Left colon (tissue), 2 donors: ENCODE measurements at places on chromosomes 1 and 21. TPM values are rescaled to one million over a fixed set of nuclear protein-coding genes. Genes with fewer than 3 reads are reported as not detected.

The GNG4 gene
- total RNA-seq: 4.4 TPM

GRCh38 chr1:154741327-154741726 is 128.8 kb downstream of the KCNN3 start:
- DNase-seq: no peak

DNA sequence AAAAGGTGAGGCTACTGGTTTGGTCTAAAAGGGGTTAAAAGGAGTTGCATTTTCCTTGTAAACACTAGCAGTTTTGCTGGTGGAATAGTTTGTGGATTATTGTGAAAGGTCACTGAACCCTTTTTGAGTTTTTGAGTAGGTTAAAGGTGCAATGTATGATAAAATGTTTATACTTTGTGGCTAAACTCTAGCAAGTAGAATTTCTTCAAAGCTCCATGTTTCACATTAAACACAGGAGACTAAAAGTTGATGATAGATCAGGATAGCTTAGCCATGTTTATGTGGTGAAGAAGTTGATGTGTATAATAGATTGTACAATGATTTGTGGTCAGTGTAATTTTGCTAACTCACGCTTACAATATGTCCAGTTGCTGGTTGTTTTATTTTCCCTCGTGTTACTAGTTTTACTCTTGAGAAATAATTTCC is 13.1 kb downstream of the ZNF326 start:
- DNase-seq: no peak

The TRPM2 gene
- total RNA-seq: 3.3 TPM

- DNase-seq: no peak
Measured at GRCh38 chr1:20660847-20661206, 342 bp downstream of the DDOST start.

The KIF17 gene
- total RNA-seq: 1.6 TPM

DNA sequence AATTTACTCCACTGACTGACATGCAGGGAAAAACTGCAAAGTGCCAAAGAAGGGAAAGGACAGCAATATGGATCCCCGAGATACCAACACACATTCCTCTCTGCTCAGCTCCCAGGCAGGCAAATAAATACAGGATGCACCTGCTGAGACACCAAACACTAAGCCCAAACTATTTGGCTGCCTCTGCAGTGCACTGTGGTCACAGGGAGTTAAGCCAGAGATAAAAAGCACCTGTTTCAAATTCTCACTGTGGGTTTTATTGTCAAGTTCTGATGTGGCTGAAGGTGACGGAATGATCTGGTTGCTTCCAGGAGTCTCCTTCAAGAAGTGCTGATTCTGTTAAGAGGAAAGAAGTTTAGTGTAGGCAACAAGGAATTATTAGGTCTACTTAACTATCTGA is 17.7 kb downstream of the TEX38 start:
- no peak for DNase-seq

- peak; percentile 88 for DNase-seq
Measured at GRCh38 chr1:201405484-201405831, 6.3 kb upstream of the LAD1 start.

GRCh38 chr1:12615159-12615864 is 2.7 kb downstream of the DHRS3 start:
- DNase-seq: no peak

DNA sequence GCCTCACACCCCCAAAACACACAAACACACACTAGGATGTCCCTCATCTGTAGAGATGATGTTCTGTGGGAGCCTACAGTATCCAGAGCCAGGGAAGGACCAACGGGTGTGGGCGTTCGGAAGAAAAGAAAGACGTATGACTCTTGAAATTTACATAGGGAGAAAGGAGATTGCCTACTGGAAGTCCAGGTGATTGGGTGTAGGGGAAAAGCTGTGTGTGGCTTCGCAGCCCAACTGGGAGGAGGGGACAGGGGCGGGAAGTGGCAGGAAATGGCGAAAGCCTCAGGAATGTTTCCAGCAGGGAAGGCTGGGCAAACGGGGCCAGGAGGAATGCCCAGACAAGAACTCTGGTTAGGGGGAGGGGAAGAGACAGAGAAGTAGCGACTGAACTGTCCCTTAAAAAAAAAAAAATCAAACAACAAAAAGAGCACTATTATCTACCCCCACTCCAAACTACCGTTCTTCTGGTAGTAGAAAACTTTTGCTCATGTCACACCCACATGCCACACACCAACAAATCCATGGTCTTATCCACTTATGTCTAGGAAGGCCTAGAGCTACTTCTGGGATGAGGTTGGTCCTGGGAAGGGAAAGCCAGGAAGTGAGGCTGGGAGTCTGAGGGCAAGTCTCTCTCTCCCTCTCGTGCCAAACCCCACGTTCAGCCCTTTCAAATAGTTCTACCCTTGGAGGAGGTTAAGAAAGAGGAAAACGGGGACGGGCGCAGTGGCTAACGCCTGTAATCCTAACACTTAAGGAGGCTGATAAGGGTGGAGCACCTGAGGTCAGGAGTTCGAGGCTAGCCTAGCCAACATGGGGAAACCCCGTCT is 1.8 kb upstream of the CKS1B start:
- DNase-seq: peak; percentile 81

GRCh38 chr1:15966081-15966955 is 9.6 kb downstream of the ZBTB17 start:
- DNase-seq: no peak

GRCh38 chr1:24580756-24581155 is 24.9 kb downstream of the NCMAP start:
- no peak for DNase-seq

DNA sequence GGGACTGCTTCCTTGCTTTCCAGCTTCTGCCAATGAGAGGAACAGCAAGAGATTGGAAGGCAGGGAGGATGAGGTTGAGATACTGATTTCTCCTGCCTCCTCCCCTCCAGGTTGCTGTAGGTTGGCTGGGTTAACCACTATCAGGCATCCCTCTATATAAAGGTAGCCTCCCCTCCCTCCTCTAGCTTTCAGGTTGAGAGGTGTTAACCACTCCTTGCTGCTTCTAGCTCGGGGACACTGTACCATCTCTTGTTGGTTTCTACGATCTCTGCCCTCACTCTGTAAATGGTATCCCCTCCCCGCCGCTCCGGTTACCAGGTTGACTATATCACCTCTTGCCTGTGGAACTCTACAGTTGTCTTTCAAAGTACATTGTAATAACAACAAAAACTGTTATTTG is 16.7 kb downstream of the LPAR3 start:
- no peak for DNase-seq

The SPAG17 gene
- not detected for total RNA-seq

- DNase-seq: no peak
Measured at GRCh38 chr1:155018617-155019348, 14.8 kb downstream of the DCST2 start.

DNA sequence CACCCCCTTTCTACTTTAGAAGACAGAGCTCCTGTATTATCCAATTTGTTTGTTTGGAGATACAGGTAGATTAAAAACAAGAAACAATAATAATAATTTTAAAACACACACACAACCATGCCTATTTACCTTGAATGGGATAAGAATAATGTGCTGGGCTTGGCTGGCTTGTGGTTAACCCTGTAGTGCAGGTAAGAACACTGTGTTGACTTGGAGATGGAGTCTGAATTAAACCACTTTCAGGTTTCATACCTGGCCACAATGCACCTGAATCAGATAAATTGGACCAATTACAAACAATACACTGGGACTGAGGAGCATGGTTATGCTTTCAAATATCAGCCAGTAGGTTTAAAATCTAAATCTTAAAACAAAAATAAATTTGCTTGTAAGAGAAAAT is 60.8 kb downstream of the EYA3 start:
- no peak for DNase-seq

The OVAAL gene
- total RNA-seq: not detected

GRCh38 chr1:241639623-241640148 is 483 bp downstream of the CHML start:
- peak; percentile 39 for DNase-seq

GRCh38 chr21:31500071-31500470 is 156.0 kb upstream of the TIAM1 start:
- no peak for DNase-seq

DNA sequence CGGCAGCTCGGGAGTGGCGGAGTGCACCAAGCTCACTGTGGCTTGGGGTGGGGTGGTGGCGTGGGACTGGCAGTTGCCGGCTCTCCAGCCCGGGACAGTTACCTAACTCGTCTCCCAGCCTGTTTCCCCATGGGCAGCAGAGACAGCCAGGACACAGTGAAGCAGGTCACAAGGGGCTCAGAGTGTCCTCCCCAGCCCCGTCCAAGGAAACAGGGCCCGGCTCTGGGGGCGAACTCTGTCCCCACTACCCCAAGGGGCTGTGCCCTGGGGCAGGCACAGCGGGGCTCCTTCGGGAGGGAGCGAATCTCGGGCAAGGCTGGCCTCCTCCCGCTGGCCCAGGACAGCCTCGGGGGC is 759 bp downstream of the GPR157 start:
- DNase-seq: peak; percentile 64

GRCh38 chr1:204513117-204513716 is 3.0 kb upstream of the MDM4 start:
- no peak for DNase-seq

The PPP1R8 gene
- total RNA-seq: 31.8 TPM

- no peak for DNase-seq
Measured at GRCh38 chr1:220189750-220190347, 82.4 kb downstream of the RAB3GAP2 start.

DNA sequence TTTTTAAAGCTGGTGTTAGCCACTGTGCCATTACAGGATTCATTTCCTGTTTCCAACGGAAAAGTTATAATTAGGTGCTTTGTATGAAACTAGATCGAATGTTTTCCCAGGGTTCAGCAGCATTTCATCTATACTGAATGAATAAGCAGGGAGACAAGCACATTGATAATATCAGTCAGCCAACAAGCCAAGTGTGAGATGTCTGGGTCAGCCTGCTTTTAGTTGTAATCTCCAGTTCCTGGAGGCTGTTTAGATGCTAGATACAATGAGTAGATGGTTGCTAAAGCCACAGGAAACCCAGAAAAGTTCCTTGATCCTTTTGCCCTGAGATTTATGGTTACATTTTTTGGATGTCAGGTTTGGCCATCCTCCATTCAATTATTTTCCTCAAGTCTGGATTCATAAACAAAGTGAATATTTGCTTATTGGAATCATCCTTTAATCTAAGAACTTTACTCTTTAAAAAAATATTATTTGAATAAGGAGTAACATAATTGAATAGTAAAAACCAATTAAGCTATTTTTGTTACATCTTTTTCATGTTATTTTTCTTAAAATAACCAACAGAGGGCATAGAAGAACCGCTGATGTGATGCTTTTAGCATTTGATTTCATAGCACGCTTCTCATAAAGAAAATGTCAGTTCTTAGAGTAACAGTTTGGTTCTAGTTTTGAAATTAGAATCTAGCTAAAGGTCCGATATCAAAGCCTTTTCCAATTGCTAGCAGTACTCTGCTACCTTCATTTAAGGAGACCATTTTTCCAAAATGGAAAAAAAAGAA is 76.6 kb downstream of the HSPA13 start:
- DNase-seq: no peak

DNA sequence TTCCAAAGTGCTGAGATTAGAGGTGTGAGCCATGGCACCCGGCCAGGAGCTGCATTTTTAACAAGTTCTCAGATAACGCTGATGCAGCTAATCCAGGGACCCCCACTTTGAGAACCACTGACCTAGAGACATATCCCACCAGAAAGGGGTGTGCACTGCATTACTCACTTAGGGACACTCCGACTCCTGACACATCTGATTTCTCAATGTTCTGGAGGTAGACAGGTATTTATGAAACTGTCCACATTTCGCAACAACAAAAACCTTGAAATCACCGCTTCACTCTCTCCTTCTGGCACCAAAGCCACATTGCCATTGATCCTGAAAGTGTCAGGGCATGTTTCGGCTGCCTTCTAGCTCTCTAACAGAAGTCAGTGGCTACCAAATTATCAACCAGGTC is 23.2 kb upstream of the CAMTA1 start:
- DNase-seq: no peak

- DNase-seq: peak; percentile 13
Measured at GRCh38 chr1:241532864-241533263, 686 bp downstream of the KMO start.

The PROK1 gene
- not detected for total RNA-seq

DNA sequence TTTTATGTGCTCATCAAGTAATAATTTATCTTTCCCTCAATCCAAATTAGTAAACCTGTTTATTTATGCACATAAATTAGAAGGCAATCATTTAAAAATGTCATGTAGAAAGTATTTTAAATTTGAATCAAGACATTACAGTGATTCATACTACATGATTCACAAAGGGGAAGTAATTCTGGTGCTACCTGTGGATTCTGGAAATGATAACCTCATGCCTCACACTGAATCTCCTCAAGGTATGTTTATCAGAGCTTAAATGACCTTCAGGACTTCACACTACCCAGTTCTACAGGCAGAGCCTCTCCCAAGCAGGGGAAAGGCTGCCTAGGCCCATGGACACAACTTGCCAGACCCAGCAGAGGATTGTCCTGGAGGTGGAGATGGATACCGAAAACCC is 25.2 kb upstream of the TDRD10 start:
- no peak for DNase-seq

The CELF3 gene
- total RNA-seq: 2.2 TPM

The ZFP69B gene
- 0.98 TPM for total RNA-seq

DNA sequence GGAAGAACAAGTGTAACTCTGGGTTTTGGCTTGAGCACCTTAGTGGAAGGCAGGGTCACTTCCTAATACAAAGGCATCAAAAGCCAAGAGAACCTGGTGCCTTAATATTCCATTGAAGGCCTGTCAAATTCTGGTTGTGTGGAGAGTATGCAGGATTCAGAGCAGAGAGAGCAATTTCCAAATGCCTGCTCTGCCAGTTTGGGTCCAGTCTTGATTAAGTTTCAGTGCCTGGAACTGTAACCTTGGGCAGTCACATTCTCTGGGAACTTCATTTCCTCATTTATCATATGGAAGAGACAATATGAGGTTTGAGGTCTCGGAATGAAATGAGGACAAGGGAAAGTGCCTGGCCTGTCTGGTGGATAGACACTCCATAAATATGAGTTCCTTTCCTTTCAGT is 198.0 kb upstream of the C8B start:
- no peak for DNase-seq

- DNase-seq: no peak
Measured at GRCh38 chr21:34606051-34606450, 8.9 kb downstream of the RCAN1 start.

DNA sequence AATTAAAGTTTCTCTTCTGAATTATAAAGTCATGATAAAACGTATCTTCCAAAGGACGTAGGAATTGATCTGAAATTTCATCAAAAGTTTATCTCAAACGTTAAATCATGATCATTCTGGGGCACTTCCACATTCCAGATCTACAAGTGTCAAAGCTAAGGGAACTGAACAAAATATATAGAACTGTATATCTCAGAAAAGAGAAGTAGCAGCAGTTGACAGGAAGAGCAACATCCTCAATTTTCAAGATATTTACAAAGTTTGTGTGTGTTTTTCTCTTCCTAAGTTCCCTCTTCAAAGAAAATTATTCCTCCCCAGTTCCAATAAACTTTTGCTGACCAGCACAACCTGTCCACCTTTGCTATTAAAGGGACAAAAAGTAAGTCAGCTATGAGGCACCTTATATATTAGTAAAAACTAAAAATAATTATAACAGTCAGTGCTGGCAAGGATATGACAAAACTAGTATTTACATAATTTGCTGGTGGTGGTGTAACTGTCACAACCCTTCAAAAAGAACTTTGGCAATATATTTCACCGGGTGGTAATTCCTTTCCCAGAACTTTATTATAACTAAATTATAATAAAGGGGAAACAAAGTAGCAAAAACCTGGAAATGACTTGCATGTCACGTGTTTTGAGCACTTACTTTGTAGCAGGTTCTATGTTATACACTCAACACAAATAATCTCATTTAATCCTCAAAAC is 38.5 kb upstream of the EYA3 start:
- DNase-seq: no peak

GRCh38 chr1:204031098-204031710 is 41.7 kb upstream of the SOX13 start:
- no peak for DNase-seq
